A549 treated with CpdA at 1 μM for 4 hours (cell line): ENCODE measurements at places on chromosomes 16 and 17. TPM values are rescaled to one million over a fixed set of nuclear protein-coding genes. Genes with fewer than 3 reads are reported as not detected.

Gene CACNG1
- 0.13 to 0.20 TPM (median 0.14 TPM) in 3 of 5 replicates, not detected in the others for total RNA-seq

Gene ZKSCAN2
- total RNA-seq: 2.0 to 2.6 TPM (median 2.2 TPM) in 5 replicates

Gene TEX19
- total RNA-seq: 0.22 to 0.59 TPM (median 0.33 TPM) in 5 replicates

Gene EPX
- not detected in 5 replicates for total RNA-seq

Gene MRC2
- total RNA-seq: 35.5 to 62.7 TPM (median 51.9 TPM) in 5 replicates

Gene SPNS2
- 7.3 to 13.9 TPM (median 10.7 TPM) in 5 replicates for total RNA-seq

Gene EZH1
- total RNA-seq: 8.1 to 12.6 TPM (median 11.6 TPM) in 5 replicates

Gene MPV17L
- total RNA-seq: 3.0 to 6.4 TPM (median 4.6 TPM) in 5 replicates

Gene CNTNAP4
- not detected in 5 replicates for total RNA-seq

Gene CKLF
- 60.3 to 70.7 TPM (median 62.7 TPM) in 5 replicates for total RNA-seq

Gene KIF2B
- not detected in 5 replicates for total RNA-seq

Gene PHB1
- total RNA-seq: 322 to 496 TPM (median 444 TPM) in 5 replicates

Gene TSPAN10
- total RNA-seq: 4.5 to 7.3 TPM (median 5.4 TPM) in 5 replicates

Gene TOM1L1
- total RNA-seq: 34.2 to 46.0 TPM (median 38.9 TPM) in 5 replicates

Gene CRHR1
- 0.11 to 0.27 TPM (median 0.12 TPM) in 4 of 5 replicates, not detected in the other for total RNA-seq

Gene GSPT1
- 190 to 228 TPM (median 205 TPM) in 5 replicates for total RNA-seq

Gene PRR35
- 0.08 to 0.20 TPM (median 0.09 TPM) in 3 of 5 replicates, not detected in the others for total RNA-seq

Gene PRRT2
- total RNA-seq: 0.26 to 0.54 TPM (median 0.46 TPM) in 5 replicates

Gene TRPV2
- total RNA-seq: 0.42 to 0.69 TPM (median 0.59 TPM) in 5 replicates

Gene PARD6A
- total RNA-seq: 1.4 to 2.3 TPM (median 1.7 TPM) in 5 replicates

Gene ROGDI
- total RNA-seq: 9.8 to 13.9 TPM (median 12.9 TPM) in 5 replicates

Gene KRT39
- total RNA-seq: not detected in 5 replicates

Gene TBC1D3C
- not detected in 5 replicates for total RNA-seq

Gene HMOX2
- 46.9 to 59.6 TPM (median 55.7 TPM) in 5 replicates for total RNA-seq

Gene KRT26
- total RNA-seq: not detected in 5 replicates

Gene ORC6
- 44.1 to 57.6 TPM (median 45.5 TPM) in 5 replicates for total RNA-seq

Gene KCNH6
- total RNA-seq: not detected in 5 replicates

Gene C17orf100
- 2.3 to 3.1 TPM (median 2.9 TPM) in 5 replicates for total RNA-seq

Gene FBXW10B
- 2.2 to 4.2 TPM (median 3.7 TPM) in 5 replicates for total RNA-seq

Gene NLK
- total RNA-seq: 9.8 to 12.1 TPM (median 10.5 TPM) in 5 replicates

Gene CCL15
- total RNA-seq: not detected in 5 replicates

Gene TMEM114
- total RNA-seq: not detected in 5 replicates

Gene PIK3R5
- total RNA-seq: 0.02 to 0.18 TPM in 2 of 5 replicates, not detected in the others

Gene SEC14L5
- 0.02 to 0.12 TPM (median 0.04 TPM) in 4 of 5 replicates, not detected in the other for total RNA-seq

Gene CHD9NB
- total RNA-seq: 0.97 to 1.7 TPM (median 1.3 TPM) in 5 replicates

Gene TP53TG3B
- 0.17 to 0.37 TPM in 2 of 5 replicates, not detected in the others for total RNA-seq

Gene ORMDL3
- 36.9 to 44.8 TPM (median 42.1 TPM) in 5 replicates for total RNA-seq

Gene SDK2
- 0.32 to 0.50 TPM (median 0.35 TPM) in 5 replicates for total RNA-seq

Gene CD7
- 0.09 to 0.33 TPM (median 0.20 TPM) in 3 of 5 replicates, not detected in the others for total RNA-seq

Gene RHOT2
- 66.4 to 97.4 TPM (median 83.6 TPM) in 5 replicates for total RNA-seq

Gene SALL1
- total RNA-seq: 0.07 to 0.24 TPM (median 0.10 TPM) in 5 replicates

Gene RPS2
- 3,412 to 5,470 TPM (median 5,215 TPM) in 5 replicates for total RNA-seq

Gene KCNJ12
- 0.89 to 1.3 TPM (median 0.96 TPM) in 5 replicates for total RNA-seq

Gene SRRM2
- total RNA-seq: 331 to 447 TPM (median 382 TPM) in 5 replicates

Gene MYH1
- not detected in 5 replicates for total RNA-seq

Gene CLDN9
- total RNA-seq: 0.27 to 0.80 TPM (median 0.39 TPM) in 5 replicates

Gene HIGD1B
- not detected in 5 replicates for total RNA-seq

Gene NACA2
- 0.10 TPM in 1 of 5 replicates, not detected in the others for total RNA-seq

Gene OR1A1
- not detected in 5 replicates for total RNA-seq

Gene USH1G
- total RNA-seq: 0.02 to 0.12 TPM (median 0.08 TPM) in 4 of 5 replicates, not detected in the other

Gene C17orf113
- total RNA-seq: 0.40 to 0.81 TPM (median 0.62 TPM) in 5 replicates

Gene NETO2
- 89.4 to 104 TPM (median 99.8 TPM) in 5 replicates for total RNA-seq

Gene MYH8
- total RNA-seq: not detected in 5 replicates

Gene OR1A2
- not detected in 5 replicates for total RNA-seq

Gene CENPV
- total RNA-seq: 131 to 173 TPM (median 159 TPM) in 5 replicates
